ENCODE measurements at places on chromosomes 11 and 22.
A peak's percentile ranks its signal among the peaks of the same experiment; 100 is the strongest.

GRCh38 chr22:25843660-25844405, 101.8 kb downstream of the MYO18B start:
- DNase-seq: no peak

GRCh38 chr22:36741204-36741793, 34.6 kb downstream of the IFT27 start:
- DNase-seq: peak; percentile 10

DNA sequence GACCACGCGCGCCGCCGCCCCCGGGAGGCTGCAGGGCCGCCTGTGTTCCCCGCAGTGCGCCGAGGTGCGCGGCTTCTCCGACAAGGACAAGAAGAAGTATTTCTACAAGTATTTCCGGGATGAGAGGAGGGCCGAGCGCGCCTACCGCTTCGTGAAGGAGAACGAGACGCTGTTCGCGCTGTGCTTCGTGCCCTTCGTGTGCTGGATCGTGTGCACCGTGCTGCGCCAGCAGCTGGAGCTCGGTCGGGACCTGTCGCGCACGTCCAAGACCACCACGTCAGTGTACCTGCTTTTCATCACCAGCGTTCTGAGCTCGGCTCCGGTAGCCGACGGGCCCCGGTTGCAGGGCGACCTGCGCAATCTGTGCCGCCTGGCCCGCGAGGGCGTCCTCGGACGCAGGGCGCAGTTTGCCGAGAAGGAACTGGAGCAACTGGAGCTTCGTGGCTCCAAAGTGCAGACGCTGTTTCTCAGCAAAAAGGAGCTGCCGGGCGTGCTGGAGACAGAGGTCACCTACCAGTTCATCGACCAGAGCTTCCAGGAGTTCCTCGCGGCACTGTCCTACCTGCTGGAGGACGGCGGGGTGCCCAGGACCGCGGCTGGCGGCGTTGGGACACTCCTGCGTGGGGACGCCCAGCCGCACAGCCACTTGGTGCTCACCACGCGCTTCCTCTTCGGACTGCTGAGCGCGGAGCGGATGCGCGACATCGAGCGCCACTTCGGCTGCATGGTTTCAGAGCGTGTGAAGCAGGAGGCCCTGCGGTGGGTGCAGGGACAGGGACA, 2.7 kb downstream of the NLRP6 start:
- DNase-seq: peak; percentile 19

DNA sequence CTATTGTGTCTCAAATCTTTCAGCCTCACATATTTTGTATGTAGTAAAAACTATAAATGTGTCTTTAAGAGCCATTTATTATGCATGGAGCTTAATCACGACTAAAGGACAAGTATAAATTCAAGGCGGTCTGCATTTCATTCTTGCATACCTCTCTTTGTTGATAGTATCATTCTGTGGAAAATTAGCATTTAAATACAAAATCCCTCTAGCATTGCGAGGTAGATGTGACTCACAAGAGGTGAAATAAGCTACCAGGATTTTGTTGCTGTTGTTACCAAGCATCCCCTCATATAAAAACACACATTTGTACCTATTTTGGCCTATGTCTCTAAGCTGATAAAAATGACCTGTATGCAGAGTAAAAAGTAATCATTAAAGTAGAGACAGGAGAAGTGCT, 537.4 kb upstream of the LUZP2 start:
- DNase-seq: no peak

- no peak for DNase-seq
Measured at GRCh38 chr11:45078236-45079074, 68.0 kb upstream of the PRDM11 start.

DNA sequence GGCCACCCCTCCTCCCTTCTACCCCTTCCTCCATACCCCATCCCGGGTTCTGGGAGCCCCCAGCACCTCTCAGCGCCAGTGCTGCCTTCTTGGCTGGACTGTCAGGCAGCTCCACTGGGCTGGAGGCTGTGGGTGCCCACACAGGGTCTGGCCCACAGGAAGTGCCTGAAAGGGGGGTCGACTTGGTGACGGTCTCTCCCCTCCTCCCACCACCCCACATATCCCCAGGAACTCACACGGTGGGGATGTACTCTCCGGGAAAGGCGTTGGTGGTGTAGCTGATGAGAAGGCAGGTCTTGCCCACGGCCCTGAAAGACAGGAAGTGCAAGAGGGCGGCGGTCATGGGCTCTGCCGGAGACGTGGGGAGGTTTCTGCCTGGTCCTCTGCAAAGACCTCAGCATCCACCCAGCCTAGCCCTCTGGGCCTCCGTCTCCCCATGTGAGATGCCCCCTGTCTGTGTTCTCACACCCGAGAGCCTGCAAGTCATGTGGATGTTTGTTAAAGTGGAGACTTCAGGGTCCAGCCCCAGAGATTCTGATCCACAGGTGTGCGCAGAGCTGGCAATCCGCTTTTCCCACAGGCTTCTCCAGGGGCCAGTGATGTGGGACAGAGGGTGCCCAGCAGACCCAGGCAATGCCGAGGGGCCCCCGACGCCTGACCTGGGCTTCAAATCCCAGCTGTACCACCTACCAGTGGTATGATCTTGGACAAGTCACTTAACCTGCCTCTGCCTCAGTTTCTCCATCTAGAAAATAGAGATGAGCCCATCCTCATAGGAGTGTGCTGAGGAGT, 2.5 kb downstream of the RAC2 start:
- DNase-seq: peak; percentile 18

- DNase-seq: peak; percentile 84
Measured at GRCh38 chr22:45329530-45329936, 19.8 kb downstream of the FAM118A start.

GRCh38 chr22:23289851-23290724, 109.8 kb downstream of the BCR start:
- peak; percentile 47 for DNase-seq

GRCh38 chr11:62980133-62980760, 4.5 kb downstream of the SLC22A6 start:
- no peak for DNase-seq

DNA sequence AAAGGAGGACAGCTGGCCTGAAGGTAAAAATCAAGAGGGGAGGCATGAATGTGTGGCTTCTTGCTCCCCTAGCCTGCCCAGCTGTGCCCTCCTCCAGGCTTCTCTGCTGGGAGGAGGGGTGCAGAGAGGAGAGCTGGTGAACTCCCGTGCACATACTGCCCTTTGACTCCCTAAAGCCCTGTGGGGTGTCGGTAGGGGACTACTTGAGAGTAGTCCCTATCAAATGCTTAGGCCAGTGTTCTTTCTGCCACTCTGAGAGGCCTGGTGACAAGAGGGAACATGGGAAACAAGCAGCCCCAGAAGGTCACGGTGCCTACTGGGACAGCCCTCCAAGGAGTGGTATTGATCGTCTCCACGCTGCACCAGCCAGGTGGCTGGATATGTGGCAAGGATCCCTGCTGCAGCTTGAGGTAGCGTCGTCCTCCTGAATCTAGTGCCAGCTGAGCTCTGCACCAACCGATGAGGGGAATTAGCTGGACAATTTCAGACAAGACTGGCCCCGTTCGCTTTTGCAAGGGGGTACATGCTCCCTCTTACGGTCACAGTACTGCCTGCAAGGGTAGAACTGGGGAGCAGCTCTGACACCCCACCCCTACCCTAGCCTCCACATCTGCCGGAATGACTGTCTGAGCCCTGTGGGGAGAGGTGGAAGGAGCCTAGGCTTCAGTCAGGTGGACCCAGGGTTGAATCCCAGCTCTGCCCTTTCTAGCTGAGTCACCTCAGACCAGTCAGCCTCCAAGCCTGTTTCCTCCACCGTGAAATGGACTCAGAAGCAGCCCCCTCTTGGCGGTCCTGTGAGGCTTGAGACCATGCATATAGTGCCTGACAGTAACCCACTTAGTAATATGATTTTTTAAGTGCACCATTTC, 17.1 kb upstream of the C11orf96 start:
- DNase-seq: no peak

DNA sequence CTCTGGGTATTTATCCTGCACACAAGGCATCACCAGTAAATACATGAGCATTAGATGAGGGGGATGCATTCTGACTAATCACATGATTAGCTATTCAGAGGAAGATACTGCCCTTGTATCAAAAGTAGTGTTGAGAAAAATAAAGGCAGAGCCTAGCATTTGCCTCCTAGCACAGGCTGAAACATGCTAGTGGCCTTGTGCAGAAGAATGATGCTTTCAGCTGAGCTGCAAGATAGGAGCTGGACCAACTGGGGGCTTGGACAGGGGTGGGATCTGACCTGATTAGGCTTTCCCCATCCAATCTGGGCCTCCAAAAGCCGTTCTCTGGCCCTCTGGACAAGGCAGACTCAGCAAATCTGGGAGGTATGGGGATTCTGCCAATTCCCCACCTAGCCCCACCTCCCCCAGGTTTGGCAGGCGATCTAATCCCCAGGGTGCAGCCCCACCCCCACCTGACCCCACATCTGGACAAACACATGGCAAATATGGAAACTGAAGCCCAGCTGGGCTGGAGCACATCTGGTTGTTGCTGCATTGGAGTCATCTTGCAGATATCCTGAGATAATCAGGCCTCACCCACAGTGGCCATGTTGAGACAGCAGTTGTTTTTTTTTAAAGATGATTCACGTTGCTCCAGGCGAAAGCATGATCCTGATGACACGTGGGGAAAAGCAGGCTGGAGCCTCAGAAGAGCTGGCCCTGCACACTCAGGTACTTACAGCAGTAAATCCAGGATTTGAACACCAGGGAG, 4.4 kb upstream of the MISFA start:
- no peak for DNase-seq
